Astrocyte (in vitro differentiated cells and primary cell): ENCODE measurements at places on chromosomes 1 and 21. TPM values are rescaled to one million over a fixed set of nuclear protein-coding genes. Genes with fewer than 3 reads are reported as not detected.
A peak's percentile ranks its signal among the peaks of the same experiment; 100 is the strongest.

- DNase-seq = no peak
Measured at GRCh38 chr1:215044151-215044550, 38.4 kb upstream of the KCNK2 start.

DNA sequence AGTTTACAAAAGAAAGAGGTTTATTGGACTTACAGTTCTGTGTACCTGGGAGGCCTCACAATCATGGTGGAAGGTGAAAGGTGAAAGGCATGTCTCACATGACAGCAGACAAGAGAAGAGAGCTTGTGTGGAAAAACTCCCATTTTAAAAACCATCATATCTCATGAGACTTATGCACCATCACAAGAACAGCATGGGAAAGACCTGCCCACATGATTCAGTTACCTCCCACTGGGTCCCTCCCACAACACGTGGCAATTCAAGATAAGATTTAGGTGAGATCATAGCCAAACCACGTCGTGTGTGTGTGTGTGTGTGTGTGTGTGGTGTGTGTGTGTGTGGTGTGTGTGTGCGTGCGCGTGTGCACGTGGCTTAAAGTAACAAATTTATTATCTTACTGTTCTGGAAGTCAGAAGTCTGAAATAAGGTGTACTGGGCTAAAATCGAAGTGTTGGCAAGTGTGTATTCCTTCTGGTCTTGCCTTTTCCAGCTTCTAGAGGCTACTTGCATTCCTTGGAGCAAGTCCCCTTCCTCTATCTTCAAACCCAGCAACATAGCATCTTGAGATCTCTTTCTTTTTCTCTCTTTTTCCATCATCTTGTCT, 48.1 kb upstream of the MPC2 start:
- DNase-seq = peak; percentile 49

GRCh38 chr21:46264690-46265144, 20.7 kb downstream of the MCM3AP start:
- no peak for DNase-seq

DNA sequence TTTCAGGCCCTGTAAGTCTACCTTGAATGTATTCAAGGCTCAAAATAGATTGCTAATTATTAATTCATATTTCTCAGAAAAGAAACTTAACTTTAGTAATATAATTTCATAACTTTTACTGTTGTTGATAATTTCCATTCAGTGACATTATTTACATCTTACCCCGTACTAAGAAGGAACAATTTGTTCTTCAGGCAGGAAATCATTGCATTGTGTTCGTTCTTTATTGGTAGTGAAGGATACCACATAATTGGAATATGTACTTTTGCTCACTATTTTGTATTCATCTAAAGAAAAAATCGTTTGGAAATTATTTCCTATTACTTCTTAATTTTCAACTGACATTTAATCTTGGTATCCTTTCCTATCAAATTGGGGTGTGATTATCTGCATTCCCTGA, 39.4 kb downstream of the CTTNBP2NL start:
- DNase-seq = no peak

DNA sequence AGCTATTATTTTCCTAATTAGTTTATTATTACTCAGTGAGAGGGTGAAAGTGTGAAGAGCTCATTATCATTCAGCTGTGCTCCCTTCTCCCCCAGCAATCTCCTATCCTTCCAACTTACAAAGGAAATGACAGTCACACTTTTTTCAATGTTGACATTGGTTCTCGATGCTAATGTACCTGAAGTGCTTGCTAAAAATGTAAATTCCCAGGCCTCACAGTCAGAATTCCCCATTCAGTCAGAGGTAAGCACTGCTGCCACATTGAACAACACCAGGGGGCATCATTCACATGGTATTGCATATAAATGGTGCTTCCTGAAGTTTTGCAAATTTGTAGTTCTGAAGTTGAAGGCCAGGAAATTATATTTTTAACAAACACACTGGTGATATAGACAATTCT, 132.7 kb upstream of the FOXD3 start:
- DNase-seq = no peak

GRCh38 chr1:24364605-24364974, 45.4 kb downstream of the GRHL3 start:
- peak; percentile 39 for DNase-seq

Gene OR10Z1
- total RNA-seq = not detected in 2 replicates

Gene CYP4Z1
- total RNA-seq = not detected in 2 replicates
